Panc1 (cell line): ENCODE measurements at places on chromosomes 4 and X.

DNA sequence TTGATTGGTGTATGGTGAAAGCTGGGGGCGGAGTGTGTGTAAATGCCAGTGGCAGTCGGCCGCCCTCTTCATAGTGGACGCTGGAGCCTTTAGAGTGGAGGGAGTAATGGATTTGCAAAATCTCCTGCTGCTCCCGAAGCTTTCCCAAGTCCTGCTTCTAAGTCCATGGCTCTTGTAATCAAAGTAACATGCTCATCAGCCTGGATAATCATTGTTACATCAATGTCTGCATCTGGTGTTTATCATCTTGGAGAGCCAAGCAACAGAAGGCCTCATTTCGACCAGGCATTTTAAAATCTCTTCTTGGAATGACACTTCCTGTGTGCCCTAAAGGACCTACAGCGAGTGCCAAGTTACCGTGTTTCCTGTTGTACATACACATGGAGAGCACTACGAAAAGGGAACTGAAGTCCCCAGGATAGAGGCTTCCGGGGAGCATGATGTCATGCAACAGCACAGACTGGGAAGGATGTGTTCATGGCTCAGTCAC is 32.2 kb downstream of the UNC5C start:
- H3K4me3 ChIP-seq = no peak overlapping the region
- no peaks in the 10 kb centered on the region for H3K4me1 ChIP-seq
- DNase-seq = no peak

GRCh38 chr4:37803348-37803973 is 23.0 kb upstream of the PGM2 start:
- H3K27ac ChIP-seq = no peak overlapping the region
- H3K27me3 ChIP-seq = no peaks in the 10 kb centered on the region
- no peak overlapping the region for H3K4me3 ChIP-seq
- no peaks in the 10 kb centered on the region for H3K36me3 ChIP-seq

DNA sequence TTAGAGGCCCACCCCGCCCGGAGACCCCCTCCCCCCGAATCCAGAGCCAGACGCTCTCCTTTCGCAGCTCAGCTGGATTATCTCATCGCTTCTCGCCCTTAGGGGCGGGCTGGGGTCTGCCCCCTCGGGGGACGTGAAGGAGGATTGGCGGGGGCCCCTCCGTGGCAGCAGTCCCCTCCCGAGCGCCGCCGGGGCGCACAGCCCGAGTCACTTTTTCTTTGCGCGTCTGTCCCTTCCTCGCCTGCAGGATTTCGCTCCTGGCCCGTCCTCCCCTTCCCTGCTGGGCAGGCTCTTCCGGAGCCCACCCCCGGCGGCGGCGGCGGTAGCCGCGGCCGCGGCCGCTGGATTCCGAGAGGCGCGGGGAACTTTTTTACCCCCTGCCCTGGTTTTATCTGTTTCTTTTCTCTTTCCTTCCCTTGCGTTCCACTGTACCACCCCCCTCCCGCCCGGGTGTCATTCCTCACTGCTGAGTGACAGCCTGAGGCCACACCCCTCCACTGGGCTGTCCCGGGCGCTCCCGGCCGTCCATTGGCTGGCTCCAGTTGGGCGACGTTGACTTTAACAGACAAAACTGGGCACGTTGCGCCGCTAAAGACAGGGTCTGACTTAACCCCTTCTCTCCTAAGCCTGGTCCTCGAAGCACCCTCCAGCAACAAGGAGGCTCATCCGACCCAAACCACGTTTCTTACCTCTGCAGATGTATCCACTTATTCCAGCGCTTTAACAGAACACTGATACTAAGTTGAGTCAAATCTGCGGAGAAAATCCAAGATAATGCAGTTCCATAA is 492 bp upstream of the NKX3-2 start:
- H3K27me3 ChIP-seq = 0 out of 2 replicates have a peak, but pooled peaks cover 2% of the 10 kb centered on the region
- H3K36me3 ChIP-seq = no peaks in the 10 kb centered on the region
- peak overlapping the region; percentile 61 for H3K4me3 ChIP-seq
- H3K27ac ChIP-seq = peak overlapping the region; percentile 72; the same call in 1 of the 2 replicates
- no peak for DNase-seq

DNA sequence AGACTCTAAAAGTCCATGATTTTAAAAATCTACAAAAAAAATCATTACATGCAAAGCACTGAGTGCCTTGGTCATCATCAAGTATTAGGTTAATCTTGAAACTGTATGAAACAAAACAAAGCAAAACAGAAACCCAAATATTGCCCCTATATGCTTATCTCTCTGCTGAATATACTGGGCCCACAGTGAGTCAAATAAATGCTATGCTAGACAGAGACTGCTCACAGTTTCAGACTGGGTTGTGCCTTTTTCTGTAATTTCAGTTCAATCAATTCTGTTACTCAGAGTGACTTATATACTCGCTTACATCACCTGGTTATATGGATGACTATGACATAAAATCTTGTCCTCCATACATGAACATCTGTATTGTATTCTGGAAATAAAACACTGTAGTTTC is 257.1 kb upstream of the ACTRT1 start:
- H3K36me3 ChIP-seq = no peaks in the 10 kb centered on the region
- H3K4me3 ChIP-seq = no peak overlapping the region
- no peaks in the 10 kb centered on the region for H3K27me3 ChIP-seq

- H3K4me3 ChIP-seq = no peak overlapping the region
- no peaks in the 10 kb centered on the region for H3K27me3 ChIP-seq
- H3K27ac ChIP-seq = no peak overlapping the region
- no peaks in the 10 kb centered on the region for H3K36me3 ChIP-seq
Measured at GRCh38 chr4:25090516-25090915, 59.8 kb upstream of the LGI2 start.

DNA sequence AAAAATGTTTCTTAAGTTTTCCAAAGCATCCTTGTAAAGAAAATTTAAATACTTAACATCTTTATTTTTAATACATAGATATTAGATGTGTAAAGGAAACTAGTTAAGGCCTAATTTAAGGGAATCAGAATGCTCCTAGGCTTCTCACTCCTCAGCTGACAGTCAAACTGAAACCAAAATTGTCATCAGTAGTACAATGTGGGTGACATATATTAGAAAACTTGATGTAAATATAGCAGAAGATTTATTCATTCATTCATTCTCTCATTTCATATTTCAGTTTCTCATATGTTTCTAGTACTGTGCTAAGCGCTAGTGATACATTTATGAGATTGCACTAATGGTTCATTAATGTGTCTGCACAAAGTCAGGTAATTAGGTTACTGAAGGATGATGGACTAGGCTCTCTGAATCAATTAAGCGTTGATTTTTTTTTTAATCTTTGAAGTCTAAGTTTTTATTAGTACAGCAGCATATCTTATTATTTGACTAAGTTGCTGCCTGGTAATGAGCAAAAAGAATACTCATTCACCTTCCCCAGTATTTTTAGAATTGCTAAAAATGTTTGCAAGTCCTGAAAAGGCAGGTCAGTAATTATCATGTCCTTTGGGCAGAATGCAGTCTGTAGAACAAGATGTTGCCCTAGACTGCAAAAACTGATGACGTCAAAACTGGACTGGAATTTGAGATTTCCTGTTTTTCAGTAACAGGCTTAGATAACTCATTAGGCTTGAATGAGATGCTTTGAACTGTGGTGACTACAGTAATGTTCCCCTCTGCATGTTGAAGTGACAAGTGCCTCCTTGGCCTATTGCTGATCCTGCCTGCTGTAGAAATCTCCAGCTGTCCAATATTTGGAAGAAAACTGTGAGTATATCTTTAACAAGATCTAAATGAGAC is 128.7 kb downstream of the ARHGAP24 start:
- no peaks in the 10 kb centered on the region for H3K4me1 ChIP-seq
- no peaks in the 10 kb centered on the region for H3K27me3 ChIP-seq
- no peaks in the 10 kb centered on the region for H3K36me3 ChIP-seq
- no peak overlapping the region for H3K27ac ChIP-seq

DNA sequence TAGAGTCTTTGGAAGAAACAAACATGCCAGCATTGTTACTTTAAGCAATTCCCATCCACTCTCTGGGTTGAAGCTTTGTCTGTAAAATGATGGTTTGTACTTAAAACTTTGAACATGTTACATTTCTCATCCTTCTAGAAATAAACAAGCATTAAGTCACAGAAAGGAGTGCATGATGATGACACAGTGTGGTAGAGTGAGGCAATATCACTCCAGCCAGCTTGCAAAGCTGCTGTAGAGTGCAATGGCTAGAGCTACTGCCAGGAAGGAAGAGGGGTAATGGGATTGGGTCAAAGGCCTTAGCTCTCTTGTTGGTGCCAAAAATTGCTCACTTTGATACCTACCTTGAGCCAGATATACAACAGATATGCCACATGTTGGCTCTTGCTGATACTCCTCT is 12.3 kb upstream of the ENOX2 start:
- H3K36me3 ChIP-seq = no peaks in the 10 kb centered on the region
- no peak overlapping the region for H3K27ac ChIP-seq
- H3K4me3 ChIP-seq = no peak overlapping the region
- DNase-seq = no peak
- H3K4me1 ChIP-seq = no peaks in the 10 kb centered on the region

- no peak overlapping the region for H3K27ac ChIP-seq
- no peaks in the 10 kb centered on the region for H3K27me3 ChIP-seq
- H3K4me3 ChIP-seq = no peak overlapping the region
- no peaks in the 10 kb centered on the region for H3K36me3 ChIP-seq
Measured at GRCh38 chr4:155906554-155907247, 3.2 kb downstream of the TDO2 start.

- no peak for DNase-seq
- H3K27ac ChIP-seq = no peak overlapping the region
- no peaks in the 10 kb centered on the region for H3K36me3 ChIP-seq
- H3K27me3 ChIP-seq = no peaks in the 10 kb centered on the region
- H3K4me1 ChIP-seq = no peaks in the 10 kb centered on the region
Measured at GRCh38 chr4:80560337-80560736, 224.8 kb downstream of the CFAP299 start.

- no peak overlapping the region for H3K27ac ChIP-seq
- no peaks in the 10 kb centered on the region for H3K36me3 ChIP-seq
- no peaks in the 10 kb centered on the region for H3K4me1 ChIP-seq
- no peaks in the 10 kb centered on the region for H3K27me3 ChIP-seq
- H3K4me3 ChIP-seq = no peak overlapping the region
Measured at GRCh38 chr4:29199025-29199424, 1521.1 kb upstream of the PCDH7 start.

GRCh38 chr4:111650674-111651086 is 494.6 kb upstream of the FAM241A start:
- no peak overlapping the region for H3K27ac ChIP-seq
- no peaks in the 10 kb centered on the region; the same call in 1 of the 2 replicates for H3K27me3 ChIP-seq
- no peak overlapping the region for H3K4me3 ChIP-seq

DNA sequence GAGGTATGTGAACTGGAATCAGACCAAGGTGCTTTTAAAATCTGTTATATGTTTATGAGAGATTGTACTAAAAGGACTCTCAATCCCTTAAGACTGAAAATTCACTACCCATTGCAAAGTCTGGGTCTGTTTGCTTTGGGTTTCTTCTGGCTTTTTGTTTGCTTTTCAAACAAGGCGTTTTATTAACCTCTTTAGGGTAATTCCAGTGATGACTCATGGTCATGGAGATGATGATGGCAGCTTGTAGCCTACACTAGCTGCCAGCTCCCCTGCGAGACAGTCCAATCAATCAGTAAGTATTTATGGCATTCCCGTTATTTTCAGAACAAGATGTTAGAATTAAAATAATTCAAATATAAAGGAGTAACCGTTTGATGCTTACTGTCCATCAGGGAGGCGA is 643.8 kb upstream of the FTHL17 start:
- no peaks in the 10 kb centered on the region for H3K36me3 ChIP-seq
- H3K4me1 ChIP-seq = no peaks in the 10 kb centered on the region
- no peaks in the 10 kb centered on the region for H3K27me3 ChIP-seq
- no peak for DNase-seq

DNA sequence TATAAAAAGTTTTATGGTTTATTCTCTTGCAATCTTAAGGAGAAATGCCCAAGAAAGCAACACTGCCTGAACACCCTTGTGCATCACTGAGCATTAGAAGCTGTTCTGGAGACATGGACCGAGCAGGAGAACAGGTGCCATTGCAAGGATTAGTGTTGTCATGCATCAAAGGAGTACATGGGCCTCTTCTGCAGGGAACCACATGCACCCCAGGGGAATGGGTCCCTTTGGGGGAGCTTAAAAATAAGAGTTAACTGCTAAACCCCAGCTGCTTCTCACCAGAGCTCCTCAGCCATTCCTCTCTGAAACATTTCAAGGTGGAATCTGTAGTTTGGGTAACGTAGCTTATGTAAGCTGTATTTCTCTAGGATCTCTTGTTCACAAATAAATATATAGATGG is 353.0 kb upstream of the SLC7A11 start:
- no peaks in the 10 kb centered on the region for H3K27me3 ChIP-seq
- no peaks in the 10 kb centered on the region for H3K36me3 ChIP-seq
- no peak overlapping the region for H3K27ac ChIP-seq
- no peak overlapping the region for H3K4me3 ChIP-seq

GRCh38 chr4:118760493-118760892 is 75.3 kb downstream of the METTL14 start:
- H3K4me1 ChIP-seq = no peaks in the 10 kb centered on the region
- H3K36me3 ChIP-seq = peaks cover 3% of the 10 kb centered on the region; the same call in 1 of the 2 replicates
- H3K27me3 ChIP-seq = no peaks in the 10 kb centered on the region
- H3K27ac ChIP-seq = no peak overlapping the region
- DNase-seq = no peak

DNA sequence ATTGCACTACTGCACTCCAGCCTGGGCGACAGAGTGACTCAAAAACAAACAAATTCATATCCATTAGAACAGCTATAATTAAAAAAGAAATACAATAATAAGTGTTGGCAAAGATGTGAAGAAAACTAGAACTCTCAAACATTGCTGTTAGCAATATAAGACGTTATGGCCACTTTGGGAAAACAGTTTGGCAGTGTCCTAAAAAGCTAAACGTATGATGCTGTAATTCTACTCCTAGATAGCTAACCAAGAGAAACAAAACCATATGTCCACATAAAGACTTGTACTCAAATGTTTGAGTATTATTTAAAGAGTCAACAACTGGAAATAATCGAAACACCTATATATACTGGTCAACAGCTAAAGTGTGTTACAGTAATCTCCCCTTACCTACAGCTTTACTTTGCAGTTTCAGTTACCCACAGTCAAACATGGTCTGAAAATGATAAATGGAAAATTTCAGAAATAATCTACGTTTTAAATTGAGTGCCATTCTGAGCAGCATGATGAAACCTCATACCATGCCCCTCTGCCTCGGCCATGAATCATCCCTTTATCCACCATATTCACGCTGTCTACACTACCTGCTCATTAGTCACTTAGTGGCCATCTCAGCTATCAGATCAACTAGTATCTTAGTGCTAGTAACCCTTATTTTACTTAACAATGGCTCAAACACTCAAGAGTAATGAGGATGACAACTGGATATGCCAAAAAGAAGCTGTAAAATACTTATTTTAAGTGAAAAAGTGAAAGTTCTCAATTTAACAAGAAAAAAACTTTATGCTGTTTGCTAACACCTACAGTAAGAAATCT is 4.9 kb downstream of the ELF2 start:
- H3K4me1 ChIP-seq = peaks cover 11% of the 10 kb centered on the region
- H3K27me3 ChIP-seq = no peaks in the 10 kb centered on the region
- DNase-seq = no peak

DNA sequence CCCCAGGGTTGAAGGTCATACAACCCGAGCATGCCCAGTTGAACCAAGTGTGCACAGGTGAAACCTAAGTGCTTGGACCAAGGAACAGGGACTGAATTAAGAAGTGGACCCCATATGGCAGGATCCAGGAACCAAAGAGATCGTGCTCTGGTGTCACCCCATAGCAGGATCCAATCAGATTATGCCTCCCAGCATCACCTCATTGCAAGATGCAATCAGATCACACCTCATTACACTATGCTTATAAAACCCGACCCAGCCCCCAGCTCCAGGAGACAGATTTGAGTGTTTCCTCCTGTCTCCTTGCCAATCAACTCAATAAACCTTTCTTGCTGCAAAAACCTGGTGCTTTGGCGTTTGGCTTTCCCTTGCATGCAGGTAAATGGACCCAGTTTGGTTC is 37.6 kb downstream of the EFHC2 start:
- no peaks in the 10 kb centered on the region for H3K27me3 ChIP-seq
- no peak overlapping the region for H3K4me3 ChIP-seq
- H3K4me1 ChIP-seq = no peaks in the 10 kb centered on the region
- H3K36me3 ChIP-seq = no peaks in the 10 kb centered on the region
- H3K27ac ChIP-seq = no peak overlapping the region
